NCI-H1930 (cell line): ENCODE measurements at places on chromosomes 1 and 21.

DNA sequence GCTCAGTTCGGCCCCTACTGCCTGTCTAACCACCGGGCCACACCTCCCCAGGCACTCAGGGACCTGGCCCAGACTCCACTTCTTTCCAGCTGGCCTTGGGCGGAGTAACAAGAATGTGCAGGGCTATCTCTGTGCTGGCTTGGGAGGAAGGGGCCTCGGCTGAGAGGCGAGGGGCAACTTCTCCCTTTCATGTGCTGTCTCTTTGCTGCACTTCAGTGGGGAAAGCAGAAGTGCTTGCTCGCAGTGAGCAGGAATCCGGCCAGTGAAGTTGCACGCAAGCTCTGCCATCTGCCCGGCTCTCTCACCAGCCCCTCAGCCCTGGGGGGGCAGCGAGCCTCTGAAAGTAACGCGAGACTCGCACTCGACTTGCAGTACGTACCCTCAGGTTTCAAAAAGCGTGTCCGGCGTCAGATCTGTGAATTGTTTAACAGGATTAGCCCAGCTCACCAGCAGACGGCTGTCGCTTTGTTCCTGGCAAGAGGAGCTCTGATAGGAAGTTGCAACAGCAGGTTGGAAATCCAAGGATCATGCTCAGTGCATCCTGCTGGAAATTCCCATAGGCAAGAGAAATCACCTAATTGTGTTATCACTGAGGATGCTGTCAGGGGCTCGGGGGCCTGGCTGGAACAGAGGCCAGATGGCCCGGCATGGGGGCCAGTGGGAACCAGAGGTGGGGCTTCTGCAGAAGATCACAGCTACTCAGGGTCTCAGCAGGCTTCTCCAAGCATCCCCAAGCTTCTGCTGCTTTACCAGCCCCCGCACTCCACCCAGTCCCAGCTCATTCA, 221.1 kb downstream of the NPHP4 start:
- no peak for DNase-seq

GRCh38 chr1:154759793-154760192, 110.3 kb downstream of the KCNN3 start:
- DNase-seq = no peak

DNA sequence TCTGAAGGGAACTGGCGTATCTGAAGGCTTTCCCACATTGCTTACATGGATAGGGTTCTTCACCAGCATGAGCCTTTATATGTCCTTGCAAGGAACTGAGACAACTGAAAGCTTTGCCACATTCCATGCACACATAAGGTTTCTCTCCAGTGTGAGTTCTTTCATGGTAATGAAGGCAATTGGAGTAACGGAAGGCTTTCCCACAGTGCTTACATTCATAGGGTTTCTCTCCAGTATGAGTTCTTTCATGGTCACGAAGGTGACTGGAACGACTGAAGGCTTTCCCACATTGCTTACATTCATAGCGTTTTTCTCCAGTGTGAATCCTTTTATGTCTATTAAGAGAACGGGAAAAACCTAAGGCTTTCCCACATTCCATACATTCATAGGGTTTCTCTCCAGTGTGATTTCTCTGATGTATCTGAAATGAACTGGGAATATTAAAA, 15.0 kb downstream of the ZNF124 start:
- no peak for DNase-seq

- no peak for DNase-seq
These were observed 41.4 kb downstream of the ATP5PO start for GRCh38 chr21:33874161-33874560.

DNA sequence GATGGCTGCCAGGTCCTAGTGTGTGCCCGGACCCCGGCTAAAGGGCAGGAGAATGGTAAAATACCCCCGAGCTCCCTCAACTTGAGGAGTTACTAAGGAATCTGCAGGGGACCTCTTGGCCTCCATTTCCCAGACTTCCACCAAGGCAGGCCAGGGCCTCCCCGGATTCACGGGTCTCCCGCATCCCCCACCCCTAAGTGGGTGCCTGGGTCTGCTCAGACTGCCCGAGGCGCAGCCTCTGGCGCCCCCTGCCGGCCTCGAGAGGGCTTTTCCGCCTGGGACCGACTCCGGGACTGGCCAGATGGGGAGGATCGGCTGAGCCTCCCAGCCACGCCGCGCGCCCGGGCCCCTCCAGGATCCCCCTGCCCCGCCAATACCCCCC, 1.7 kb downstream of the PLEKHG5 start:
- peak; percentile 55 for DNase-seq

GRCh38 chr1:29786791-29787732, 550.7 kb downstream of the PTPRU start:
- no peak for DNase-seq

DNA sequence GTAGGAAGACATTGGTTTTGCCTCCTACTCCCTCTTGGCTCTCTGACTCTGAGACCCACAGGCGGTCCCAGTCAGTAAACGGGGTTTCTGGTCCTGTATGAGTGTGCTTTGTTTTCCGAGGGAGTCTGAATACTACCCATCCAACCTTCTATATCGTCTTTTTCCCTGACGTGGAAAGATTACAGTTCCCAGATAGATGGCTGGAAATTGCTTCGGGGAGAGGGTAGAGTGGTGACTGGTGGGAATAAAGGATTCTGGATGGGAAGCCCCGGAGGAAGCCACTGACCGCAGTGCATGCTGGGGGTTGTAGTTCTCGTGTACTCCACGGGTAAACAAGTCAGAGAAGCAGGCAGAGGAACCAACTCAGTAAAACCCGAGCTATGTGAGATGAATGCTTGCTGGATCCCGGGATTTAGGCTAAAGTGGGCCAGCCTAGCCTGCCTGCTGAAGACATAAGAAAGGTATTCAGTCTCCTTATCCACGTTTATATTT, 66.2 kb upstream of the IRF2BP2 start:
- DNase-seq = peak; percentile 59

DNA sequence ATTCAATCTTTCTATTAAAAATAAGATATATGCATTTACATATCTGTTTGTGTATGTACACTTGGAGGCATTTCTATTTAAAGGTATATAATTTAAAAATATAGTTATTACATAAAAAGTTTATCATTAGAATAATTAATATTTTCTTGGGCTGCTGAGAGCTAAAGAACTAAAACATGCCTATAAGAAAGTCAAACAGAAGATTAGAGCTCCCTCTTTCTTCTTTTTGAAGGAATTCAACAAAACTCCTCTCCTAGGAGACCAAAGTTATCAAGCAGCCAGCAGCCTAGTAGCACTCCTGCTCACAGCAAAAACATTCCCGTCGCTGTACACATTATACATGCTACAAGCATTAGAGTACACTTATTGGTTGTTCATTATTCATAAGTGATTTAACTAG, 216.4 kb downstream of the VAV3 start:
- no peak for DNase-seq

DNA sequence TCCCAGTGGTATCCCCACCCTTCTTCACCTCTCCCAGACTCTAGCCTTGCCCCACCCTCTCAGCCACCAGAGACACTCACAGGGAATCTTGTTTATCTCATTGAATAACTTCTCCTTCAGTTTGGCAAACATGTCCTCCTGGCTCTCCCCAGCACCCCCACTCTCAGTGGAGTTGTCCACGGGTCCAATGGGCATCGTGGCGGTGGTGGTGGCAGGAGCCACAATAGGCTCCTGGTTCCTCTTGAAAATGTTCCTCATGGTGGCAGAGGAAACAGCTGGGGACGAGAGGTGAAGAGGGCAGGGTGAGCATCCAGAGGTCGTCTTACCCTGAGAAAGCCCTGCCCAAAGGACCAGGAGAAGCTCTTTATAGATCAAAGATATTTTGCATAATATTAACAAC, 104.7 kb downstream of the SYT2 start:
- DNase-seq = no peak

- DNase-seq = no peak
These were observed 132.8 kb downstream of the CASZ1 start for GRCh38 chr1:10663678-10664035.

- DNase-seq = no peak
These were observed 21.9 kb downstream of the FMO2 start for GRCh38 chr1:171206978-171207355.

DNA sequence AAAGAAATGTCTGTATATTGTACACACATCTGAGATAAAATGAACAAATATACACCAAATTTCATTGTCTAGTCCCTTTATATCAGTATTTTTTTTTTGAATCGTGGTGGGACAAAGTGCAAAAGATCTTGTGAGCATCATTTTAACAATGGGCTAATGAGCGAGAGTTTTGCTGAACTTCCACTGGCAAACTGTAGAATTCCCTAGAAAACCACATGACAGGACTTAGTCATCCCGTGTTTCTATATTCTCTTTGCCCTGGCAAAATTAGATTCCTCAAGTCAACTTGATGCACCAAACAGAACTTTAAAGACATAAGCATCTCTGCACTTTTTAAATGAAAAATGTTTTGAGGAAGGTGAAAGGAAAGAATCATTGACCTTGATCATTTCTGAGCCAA, 488.2 kb upstream of the PTBP2 start:
- no peak for DNase-seq

GRCh38 chr1:86993269-86993985, 79.0 kb downstream of the HS2ST1 start:
- no peak for DNase-seq

DNA sequence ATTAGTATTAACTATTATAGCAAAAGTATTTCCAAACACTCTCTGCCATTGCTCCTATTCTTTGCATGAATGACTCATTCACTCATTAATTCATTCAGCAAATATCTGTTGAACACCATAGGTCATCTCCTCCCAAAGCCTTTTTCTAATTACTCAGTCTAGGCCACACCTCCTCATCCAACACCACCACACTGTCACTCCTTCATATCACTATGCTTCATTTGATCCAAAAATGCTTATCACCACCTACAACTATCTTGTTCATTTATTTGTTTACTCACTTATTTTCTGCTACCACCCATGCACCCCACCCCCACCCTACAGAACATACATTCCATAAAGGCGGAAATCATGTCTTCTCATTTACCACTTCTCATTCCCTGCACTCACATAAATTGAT, 94.4 kb upstream of the TNFSF4 start:
- no peak for DNase-seq

DNA sequence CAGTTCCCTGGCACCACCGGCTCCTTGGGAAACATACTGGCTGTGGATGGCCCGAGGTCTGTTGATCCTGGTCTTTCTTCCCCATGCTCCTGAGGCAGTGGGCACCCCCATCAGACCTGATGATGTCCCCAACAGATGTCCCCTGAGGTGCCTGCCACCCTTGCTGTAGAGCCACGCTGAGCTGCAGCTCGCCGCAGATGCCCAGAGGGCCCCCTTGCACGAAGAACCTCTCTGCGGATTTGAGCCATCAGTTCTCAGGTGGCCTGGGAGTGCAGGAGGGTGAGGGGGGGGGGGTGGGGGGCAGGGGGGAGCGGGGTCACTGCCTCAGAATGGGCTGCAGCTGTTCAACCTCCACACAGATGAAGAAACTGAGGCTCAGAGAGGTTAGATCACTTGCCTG, 60.9 kb downstream of the GLIS1 start:
- DNase-seq = no peak

GRCh38 chr1:15727021-15727420, 9.0 kb upstream of the SLC25A34 start:
- DNase-seq = no peak

DNA sequence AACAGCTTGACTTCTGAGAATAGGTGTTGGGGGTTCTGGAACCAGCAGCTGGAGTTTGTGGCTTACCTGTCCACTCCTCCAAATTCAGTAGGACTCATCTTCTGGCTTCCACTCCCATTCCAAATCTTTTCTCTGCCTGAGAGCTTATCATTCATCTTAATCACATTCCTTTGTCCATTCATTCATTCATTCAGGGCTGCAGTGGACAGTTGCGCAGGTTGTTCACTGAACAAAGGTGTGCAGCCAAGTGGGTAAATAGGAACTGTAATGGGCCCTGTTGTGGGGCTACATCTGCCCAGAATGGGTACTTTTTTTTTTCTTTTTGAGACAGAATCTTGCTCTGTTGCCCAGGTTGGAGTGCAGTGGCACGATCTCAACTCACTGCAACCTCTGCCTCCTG, 3.4 kb upstream of the HSPG2 start:
- no peak for DNase-seq

- peak; percentile 25 for DNase-seq
These were observed 8.4 kb downstream of the FOXE3 start for GRCh38 chr1:47424336-47424982.

GRCh38 chr1:88341447-88341846, 342.6 kb upstream of the PKN2 start:
- no peak for DNase-seq

DNA sequence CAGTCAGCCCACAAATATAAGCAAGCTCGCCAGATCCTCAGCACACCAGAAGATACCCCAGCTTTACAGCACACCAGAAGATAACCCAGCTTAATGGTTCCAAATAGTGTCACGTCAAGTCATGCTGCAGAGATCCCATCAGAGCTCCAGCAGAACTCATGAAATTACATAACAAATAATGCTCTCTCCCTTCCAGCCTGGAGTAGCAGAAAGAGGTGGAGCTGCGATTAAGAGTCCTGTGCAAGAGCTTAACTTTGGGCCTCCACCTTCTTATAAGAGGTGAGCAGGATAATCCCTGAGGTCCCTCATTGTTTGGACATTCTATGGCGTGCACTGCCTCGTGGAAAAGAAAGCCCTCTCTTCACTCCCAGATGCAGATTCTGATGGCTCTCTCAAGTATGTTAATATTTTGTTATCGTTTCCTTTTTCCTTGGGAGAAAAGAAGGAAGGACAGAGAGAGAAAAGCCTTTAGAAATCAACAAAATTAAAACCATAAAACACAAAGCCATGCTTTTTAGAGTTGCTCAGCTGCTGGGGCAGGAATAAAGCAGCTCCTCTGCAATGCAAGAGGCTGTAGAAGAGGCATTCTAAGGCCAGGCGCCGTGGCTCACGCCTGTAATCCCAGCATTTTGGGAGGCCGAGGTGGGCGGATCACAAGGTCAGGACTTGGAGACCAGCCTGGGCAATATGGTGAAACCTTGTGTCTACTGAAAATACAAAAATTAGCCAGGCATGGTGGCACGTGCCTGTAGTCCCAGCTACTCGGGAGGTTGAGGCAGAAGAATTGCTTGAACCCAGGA, 59.1 kb downstream of the GLUL start:
- no peak for DNase-seq

GRCh38 chr1:157105298-157105987, 5.8 kb upstream of the ETV3L start:
- no peak for DNase-seq

- no peak for DNase-seq
These were observed 52.8 kb downstream of the CAPN2 start for GRCh38 chr1:223765036-223765718.

- DNase-seq = no peak
These were observed 12.3 kb downstream of the TNFRSF1B start for GRCh38 chr1:12179111-12179519.

GRCh38 chr1:164337885-164338284, 221.1 kb upstream of the PBX1 start:
- no peak for DNase-seq

GRCh38 chr1:185293967-185294542, 23.0 kb downstream of the IVNS1ABP start:
- no peak for DNase-seq

DNA sequence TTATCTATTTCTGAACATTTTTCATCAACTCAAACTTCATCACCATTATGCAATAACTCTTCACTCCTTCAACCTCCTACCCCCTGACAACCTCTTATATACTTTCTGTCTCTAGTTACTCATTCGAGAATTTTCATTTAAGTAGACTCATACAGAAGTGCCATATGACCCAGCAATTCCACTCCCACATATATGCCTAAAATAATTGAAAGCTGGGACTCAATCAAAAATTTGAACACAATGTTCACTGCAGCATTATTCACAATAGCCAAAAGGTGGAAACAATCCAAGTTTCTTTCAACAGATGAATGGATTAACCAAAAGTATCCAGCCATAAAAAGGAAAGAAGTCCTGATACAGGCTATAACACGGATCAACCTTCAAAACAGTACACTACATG, 24.1 kb downstream of the COL11A1 start:
- no peak for DNase-seq
